ENCODE measurements at places on chromosomes 6 and 20.

DNA sequence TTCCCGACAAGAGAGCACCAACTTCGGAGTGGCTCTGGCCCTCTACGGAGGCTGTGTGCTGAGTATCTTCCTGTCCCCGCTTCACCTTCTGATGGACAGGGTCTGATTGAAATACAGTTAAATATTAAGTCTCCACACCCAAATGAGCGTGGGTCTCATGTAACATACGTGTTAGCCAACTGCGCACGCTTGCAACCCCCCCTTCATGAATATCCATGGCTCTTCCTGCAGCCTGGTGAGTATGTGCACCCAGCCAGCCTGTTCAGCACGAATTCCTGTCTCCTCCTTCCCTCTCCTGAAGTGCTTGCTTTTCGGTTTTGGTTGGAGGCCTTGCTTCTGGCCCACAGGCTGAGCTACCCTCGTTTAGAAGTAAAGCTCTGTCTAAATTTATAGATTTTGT lies 102.9 kb upstream of the FRMD1 start:
- DNase-seq: no peak

GRCh38 chr6:19734519-19734918 lies 102.7 kb upstream of the ID4 start:
- DNase-seq: no peak

DNA sequence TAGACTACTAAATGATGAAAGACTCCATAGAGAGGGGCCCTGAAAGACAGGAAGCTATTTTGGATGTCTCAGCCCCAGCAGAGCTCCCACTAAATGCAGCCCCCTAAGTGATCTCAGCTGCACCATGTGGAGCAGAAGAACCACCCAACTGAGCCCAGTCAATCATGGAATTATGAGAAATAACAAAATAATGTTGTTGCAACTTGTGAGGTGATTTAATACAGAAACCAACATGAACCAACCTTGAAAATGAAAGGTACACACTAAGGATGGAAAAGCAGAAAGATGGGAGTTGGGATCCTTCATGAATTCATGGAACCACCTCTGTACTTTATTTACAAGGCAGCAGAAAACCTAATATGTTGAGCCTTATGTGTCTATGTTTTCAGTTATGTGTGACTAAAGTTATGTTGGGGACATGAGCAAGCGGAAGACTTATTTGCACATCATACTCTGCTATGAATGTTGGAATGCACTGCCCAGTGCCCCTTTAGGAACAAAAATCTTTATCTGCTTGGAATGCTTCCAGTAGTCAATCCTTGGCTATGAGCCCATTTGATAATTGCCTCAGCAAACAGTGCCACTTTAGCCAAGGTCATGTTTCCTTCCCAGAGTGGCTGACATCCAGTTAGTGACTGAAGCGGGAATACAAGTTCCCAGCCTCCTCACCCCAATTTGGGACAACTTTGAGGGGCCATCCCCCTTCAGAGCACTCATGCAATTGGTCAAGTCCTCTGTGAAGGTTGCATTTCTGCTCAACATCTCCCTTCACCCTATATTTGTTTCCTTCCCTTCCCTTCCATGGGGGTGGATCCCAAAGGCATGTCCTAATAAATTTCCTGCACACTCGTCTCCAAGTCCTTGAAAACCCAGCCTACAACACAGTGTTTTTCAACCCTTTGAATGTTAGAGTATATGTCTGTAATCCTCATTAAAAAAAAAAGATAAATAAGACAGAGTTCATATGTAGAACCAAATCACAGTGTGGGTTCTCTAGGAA lies 18.4 kb downstream of the TP53RK start:
- no peak for DNase-seq

DNA sequence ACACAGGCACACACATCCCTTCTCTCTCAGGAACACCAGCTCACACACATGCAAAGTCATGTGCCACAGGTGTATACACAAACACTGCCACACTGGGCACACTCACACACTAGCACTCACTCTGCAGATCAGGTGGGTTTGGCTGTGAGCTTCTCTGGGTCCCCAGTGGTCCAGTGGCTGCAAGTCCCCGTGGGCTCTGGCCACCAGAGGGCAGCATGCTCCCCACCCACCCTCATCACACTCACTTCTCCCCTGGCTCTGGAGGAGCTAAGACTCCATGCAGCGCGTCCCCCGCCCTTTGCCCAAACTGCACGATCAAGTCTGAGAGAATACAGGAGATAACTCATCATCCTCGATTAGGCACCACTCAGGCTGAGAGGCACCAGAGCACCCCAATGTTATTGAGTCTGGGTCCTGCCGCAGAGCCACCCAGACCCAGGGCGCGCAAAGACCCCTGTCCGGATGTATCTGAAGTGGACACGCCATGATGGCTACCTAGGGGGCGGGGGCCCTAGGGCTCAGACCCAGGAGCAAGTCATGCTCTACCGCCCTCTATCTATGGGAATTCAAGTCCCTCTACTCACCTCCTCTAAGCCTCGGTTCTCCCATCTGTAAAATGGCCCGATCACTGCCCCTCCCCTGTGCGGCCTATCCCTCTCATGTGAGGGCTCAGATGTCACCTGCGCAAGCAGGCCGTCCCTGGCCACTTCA lies 90.5 kb downstream of the GRM4 start:
- peak; percentile 57 for DNase-seq

GRCh38 chr20:20321134-20321533 lies 46.8 kb upstream of the INSM1 start:
- DNase-seq: no peak

- no peak for DNase-seq
Observed at GRCh38 chr6:25922301-25922700, 8.2 kb downstream of the SLC17A2 start.

GRCh38 chr6:18055714-18056382 lies 66.6 kb downstream of the NHLRC1 start:
- DNase-seq: no peak

- DNase-seq: no peak
Observed at GRCh38 chr20:39503902-39504709, 542.0 kb downstream of the DHX35 start.
